GM06990 (cell line): ENCODE measurements at places on chromosomes 11 and 22.

- peak; percentile 42 for DNase-seq
These were observed 2.6 kb upstream of the ATP5MGL start for GRCh38 chr22:42642806-42643633.

DNA sequence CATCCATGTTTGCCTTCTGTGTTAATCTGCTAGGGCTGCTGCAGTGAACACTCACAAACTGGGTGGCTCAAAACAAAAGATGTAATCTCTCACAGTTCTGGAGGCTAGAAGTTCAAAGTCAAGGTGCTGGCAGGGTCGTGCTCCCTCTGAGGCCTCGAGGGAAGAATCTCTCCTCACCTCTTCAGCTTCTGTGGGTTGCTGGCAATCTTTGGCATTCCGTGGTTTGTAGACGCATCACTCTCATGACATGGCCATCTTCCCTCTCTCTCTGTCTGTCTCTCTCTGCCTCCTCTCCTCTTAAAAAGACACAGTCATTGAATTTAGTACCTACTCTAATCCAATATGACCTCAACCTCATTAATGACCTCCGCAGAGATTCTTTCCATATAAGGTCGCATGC, 78.8 kb downstream of the TSPAN18 start:
- DNase-seq: no peak

DNA sequence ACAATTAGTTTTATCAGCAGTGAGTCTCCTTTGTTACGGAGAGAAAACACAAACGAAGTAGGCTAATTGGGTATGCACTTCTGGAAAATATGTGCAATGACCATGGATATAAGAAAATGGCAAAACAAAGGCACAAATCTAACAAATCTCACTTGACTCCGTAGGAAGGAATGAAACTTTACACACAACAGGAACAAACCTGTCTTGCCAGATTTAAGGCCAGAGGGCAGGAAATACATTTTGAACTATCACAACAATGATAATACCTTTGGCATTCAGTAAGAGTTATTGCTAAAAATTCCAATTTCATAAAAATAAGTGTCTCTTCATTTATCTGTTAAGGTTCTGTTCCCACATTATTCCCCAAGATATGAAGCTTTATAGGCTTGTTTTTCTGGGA, 36.6 kb downstream of the SLC25A17 start:
- no peak for DNase-seq

DNA sequence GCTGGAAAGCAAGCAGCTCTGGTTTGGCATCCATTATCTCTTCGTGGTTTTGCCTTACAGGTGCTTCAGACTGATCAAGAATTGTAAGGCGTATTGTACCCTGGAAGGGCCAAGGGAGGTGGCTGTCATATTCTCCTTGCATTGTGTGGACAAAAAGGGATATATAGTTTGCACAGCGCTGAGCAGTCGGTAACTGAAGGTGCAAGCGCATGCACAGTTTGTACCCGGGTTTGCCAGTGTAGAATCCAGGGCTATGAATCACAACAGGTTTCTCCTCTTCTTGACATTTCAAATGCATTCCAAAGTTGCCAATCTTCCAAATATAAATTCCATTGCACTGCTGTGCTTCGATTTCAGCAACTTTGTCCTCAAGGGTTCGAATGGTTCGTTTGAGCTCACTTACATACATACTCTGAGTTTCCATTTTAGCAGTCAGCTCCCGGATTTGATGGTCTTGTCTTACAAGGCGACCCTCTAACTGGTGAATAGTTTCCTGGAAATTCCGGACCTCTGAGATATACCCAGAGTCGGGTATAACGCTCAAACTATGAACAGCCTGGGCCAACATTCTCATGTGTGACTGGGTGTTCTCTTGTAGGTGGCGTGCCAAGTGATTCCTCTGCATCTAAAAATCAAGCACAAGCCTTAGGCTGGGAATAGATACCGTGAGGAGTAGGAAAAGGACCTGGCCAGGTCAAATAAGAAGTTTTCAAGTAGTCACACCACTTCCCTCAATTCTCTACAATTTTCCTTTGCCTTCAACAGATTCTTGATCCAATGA, 19.9 kb downstream of the TRAF6 start:
- no peak for DNase-seq

DNA sequence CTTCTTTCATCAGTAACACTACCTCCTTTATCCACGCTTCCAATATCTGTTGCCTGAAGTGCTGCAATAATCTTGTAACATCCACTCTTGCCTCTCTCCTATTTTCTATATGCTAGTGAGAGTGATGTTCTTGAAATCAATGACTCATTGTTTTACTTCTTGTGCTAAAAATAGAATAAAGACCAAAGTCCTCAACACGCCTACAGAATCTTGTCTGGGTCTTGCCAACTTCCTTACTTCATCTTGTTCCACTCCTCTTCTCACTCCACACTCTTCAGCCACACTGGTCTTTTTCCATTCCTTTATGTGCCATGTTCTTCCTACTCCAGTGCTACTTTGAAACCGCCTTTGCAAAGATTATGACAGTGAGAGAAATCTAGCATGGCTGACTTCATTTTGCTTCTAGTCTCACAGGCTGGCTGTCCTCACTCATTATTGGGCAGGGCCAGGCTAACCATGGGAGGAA, 136.4 kb downstream of the CCDC81 start:
- DNase-seq: no peak

GRCh38 chr22:17120711-17121232, 388 bp downstream of the TMEM121B start:
- DNase-seq: no peak

GRCh38 chr11:2976294-2977063, 15.7 kb downstream of the NAP1L4 start:
- DNase-seq: no peak

DNA sequence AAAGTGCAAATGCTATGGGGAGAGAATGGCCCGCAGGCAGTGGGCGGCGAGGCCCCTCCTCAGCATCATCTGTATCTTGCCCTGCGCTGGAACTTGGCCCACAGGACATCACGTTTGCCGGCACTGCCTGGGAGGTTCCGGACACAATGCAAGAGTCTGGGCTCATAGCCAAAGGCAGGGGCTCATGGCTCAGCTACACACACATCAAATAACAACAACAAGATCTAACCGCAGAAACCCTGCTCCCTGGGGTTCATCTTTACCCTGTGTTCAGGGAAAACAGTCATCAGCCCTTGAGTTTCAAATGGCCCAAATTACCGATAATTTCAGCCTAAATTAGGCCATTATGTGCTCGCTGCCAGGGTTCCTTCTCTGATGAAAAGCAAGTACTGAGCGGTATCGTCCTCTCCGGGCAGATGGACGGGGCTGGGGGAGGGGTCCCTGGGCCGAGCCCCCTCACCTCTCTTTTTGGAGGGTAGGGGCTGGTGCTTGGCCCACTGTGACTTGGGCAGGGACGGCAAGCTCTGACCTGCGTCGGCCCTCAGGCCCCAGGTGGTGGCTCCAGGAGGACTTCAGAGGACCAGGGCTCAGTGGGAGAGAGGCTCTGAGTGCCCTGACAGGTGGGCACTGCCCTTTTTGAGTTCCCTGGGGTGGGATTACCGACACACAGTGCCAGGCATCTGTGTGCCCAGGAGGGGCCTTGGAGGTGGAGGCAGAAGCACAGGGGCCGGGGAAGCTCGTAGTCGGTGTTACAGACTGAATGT, 25.0 kb upstream of the GAL start:
- DNase-seq: no peak

- DNase-seq: no peak
These were observed 172.8 kb upstream of the NAV2 start for GRCh38 chr11:19539861-19540260.

DNA sequence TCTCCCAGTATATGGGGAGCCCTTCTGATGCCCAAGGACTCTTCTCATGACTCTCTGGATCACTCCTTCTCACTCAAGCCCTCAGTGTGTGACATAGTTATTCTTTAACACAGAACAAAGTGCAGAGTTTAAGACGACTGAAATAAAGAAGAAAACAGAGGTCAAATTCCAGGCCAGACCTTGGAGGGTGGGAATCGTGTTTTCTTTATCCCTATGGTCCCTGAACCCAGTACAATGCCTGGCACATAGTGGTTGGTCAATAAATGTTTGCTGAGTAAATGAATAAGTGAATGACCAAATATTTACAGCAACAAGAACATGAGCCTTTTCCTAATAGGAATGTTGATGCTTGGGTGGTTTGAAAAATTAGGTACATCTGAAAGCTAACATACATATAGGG, 28.8 kb downstream of the VSTM5 start:
- no peak for DNase-seq

- no peak for DNase-seq
These were observed 569.0 kb downstream of the KCNA4 start for GRCh38 chr11:29447821-29448220.

GRCh38 chr11:45208135-45208534, 61.7 kb downstream of the PRDM11 start:
- DNase-seq: no peak

DNA sequence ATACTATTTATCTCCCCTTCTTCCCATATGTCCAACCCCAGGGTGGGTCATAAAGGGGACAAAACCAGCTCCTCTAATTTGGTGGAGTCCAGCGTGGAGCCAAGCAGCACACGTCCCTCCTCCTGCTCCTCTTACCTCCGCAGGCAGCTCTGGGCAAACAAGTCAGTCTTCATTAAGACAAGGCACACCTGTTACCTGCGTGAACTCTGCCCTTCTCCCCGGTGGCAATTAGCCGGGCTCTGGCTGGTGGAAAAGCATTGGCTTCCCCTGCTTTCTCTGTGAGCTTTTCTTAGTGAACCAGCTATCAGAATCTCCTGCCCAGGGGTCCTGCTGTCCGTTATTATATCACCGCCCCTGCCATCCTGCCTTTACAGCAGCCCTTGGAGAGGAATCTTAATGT, 418.7 kb upstream of the CADM1 start:
- DNase-seq: no peak

- no peak for DNase-seq
These were observed 61.1 kb downstream of the FDX1 start for GRCh38 chr11:110490886-110491285.

- DNase-seq: no peak
These were observed 59.2 kb upstream of the FSHB start for GRCh38 chr11:30171661-30172060.

GRCh38 chr11:61174273-61174672, 13.0 kb upstream of the VPS37C start:
- no peak for DNase-seq

DNA sequence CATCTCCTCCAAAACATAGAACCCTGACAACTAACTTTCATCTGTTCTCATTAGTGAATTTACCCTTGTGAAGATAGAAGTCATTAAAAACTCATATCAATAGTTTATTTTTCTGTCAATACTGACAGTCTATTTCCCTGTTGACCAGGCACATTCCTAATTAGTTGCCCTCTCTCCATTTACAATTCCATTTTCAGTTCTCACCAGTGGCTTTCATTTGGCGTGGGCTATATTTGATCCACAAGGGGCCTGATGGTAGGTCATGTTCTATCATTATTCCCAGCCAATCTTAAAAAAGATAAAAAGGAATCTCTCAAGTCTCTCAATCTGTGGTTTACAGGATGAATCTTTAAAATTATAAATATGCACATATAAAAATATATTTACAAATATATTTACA, 3.9 kb upstream of the AKIP1 start:
- DNase-seq: no peak

DNA sequence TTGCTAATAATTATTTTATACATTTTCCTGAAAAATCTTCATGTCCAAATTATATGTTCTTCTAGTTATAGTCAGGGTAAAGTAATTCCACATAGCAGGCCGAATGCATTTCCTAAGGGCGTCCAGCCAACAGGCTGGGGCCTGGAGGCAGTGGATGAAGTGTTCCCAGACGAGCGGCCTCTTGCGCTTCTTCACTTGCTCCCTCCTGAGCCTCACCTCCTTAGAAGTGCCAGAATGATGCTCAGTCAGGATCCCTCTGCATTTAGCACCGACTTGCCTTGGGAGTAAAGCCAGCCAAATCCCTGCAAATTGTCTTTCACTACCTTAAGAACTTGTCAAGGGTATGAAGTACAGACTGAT, 1.5 kb downstream of the OLFML1 start:
- DNase-seq: no peak

- DNase-seq: no peak
These were observed 147.0 kb upstream of the NECTIN1 start for GRCh38 chr11:119875841-119876600.

DNA sequence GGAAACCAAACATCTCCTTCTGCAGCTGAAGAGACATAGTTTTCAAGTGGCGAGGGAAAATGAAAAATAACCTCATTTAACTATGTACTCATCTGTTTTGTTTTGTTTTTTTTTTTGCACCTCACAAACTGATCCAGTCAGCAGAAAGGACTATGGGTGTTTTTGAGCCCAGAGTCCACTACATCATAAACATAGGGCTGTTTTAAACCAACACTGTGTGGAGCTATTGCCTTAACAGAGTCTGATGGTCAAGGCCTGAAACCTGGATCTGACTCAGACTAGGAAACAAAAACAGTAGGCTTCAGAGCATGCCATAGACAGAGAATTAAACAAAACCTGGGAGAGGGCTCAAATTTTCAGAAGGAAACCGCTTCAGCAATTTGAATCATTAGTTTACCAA, 99.3 kb upstream of the FSHB start:
- DNase-seq: no peak

GRCh38 chr11:10385696-10386095, 69.4 kb upstream of the AMPD3 start:
- no peak for DNase-seq

- DNase-seq: no peak
These were observed 38.7 kb upstream of the RCN1 start for GRCh38 chr11:32052215-32052614.

- DNase-seq: no peak
These were observed 11.8 kb downstream of the TUB start for GRCh38 chr11:8092587-8093424.

DNA sequence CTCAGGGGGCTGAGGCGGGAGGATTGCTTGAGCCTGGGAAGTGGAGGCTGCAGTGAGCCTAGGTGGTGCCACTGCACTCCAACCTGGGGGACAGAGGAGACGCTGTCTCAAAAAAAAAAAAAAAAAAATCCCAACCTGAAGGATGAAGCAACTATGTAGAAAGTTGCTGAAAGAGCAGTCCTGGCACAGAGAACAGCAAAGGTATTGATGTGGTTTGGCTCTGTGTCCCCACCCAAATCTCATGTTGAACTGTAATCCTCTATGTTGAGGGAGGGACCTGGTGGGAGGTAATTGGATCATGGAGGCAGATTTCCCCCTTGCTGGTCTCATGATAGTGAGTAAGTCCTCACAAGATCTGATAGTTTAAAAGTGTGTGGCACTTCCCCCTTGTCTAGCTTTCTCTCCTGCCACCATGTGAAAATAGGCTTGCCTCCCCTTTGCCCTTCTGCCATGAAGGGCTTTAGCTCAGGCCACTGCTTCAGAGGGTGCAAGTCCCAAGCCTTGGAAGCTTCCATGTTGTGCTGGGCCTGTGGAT, 10.7 kb upstream of the SERPING1 start:
- no peak for DNase-seq

DNA sequence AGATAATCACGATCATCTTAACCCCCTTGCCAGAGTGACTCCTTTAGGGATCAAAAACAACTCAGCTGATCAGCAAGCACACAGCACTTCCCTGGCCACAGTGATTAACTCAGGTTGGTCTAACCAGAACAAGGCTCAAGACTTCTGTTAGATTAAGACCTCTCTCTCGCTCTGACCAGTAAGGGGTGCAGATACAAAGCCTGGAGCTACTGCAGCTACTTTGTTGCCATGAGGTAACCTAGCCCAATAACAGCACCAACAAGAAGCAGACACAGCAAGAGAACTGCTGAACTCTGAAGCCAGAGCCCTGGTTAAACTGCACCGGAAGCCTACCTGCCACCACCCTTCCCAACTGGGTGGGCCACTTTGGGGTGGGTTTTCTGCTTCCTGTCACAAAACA, 42.0 kb downstream of the LINC01488 start:
- no peak for DNase-seq

- no peak for DNase-seq
These were observed at the start of gene TMEM45B for GRCh38 chr11:129815596-129816461. TSS of gene TMEM45B (plus strand) at chr11:129815848. CDS start at chr11:129852483, 36,635 bp downstream.
